Right atrium auricular region (tissue), 2 donors: ENCODE measurements at places on chromosomes 13 and 19.
A peak's percentile ranks its signal among the peaks of the same experiment; 100 is the strongest.

DNA sequence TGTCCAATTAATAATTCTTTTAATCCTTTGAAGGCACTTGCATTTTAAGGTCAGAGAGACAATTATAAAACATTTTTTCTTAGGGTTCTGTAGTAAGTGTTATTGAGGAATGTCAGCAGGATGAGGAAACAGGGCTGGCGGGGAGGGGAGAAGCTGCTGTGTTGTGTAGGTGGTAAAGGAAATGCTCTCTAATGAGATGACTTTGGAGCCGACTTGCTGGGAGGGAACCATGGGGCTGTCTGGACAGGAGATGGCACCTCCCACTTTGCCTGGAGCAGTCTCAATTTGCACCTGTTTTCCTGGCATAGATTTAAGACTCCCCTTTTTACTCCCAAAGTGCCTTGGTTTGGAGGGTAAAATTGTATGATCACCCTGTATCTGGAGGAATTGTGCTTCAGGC, 230.4 kb downstream of the ATP8A2 start:
- no peak overlapping the region for H3K27ac ChIP-seq
- no peaks in the 10 kb centered on the region for H3K4me1 ChIP-seq
- H3K4me3 ChIP-seq = no peak overlapping the region

DNA sequence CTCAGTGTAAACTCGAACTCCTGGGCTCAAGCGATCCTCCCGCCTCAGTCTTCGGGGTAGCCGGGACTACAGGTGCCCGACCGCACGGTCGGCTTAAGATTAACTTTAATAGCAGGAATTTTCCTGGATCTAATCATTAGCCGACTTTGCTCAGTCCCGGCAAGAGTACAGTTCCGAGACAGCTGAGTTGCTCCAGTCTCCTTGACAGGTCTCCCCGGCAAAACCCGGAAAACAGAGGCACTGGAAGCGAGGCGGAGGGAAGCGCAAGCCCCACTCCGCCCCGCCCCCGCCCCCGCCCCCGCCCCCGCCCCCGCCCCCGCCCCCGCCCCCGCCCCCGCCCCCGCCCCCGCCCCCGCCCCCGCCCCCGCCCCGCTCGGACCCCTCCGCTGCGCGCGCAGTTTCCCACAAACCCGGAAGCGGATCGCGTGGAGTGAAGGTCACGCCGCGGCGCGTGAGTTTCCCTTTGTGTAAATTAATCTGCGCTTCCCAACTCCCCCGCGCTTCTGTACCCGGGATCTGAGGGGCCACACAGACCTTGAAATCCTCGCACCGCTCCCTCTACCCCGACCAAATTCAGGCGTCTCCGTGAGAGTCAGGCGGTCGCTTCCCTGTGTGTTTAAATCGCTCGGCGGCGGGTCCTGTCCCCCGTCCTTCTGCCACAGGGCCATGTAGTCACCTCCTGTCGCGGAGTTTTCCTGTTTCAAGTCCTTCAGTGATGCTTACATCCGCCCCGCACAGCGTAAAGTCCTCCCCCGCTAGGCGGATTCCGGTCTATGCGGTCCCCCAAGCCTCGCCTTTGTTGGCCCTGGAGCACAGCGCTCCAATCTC, at the start of gene ZNF480:
Gene ZNF480, plus strand, starts transcription at position 397 of the 828 bp plus-strand sequence. CDS start 3,244 bp downstream, outside the sequence.
- peak within 1 kb of the TSS; percentile 88 for H3K27ac ChIP-seq
- peaks cover 20% of the 10 kb centered on the region for H3K36me3 ChIP-seq
- H3K4me1 ChIP-seq = no peaks in the 10 kb centered on the region
- peak; percentile 84 for DNase-seq

- H3K36me3 ChIP-seq = no peaks in the 10 kb centered on the region
- peak overlapping the region; percentile 80 for H3K27ac ChIP-seq
- no peak for DNase-seq
- H3K27me3 ChIP-seq = no peaks in the 10 kb centered on the region
- peak overlapping the region; percentile 56 for H3K4me3 ChIP-seq
These were observed 535 bp downstream of the CDKN2D start for GRCh38 chr19:10568062-10568825.

DNA sequence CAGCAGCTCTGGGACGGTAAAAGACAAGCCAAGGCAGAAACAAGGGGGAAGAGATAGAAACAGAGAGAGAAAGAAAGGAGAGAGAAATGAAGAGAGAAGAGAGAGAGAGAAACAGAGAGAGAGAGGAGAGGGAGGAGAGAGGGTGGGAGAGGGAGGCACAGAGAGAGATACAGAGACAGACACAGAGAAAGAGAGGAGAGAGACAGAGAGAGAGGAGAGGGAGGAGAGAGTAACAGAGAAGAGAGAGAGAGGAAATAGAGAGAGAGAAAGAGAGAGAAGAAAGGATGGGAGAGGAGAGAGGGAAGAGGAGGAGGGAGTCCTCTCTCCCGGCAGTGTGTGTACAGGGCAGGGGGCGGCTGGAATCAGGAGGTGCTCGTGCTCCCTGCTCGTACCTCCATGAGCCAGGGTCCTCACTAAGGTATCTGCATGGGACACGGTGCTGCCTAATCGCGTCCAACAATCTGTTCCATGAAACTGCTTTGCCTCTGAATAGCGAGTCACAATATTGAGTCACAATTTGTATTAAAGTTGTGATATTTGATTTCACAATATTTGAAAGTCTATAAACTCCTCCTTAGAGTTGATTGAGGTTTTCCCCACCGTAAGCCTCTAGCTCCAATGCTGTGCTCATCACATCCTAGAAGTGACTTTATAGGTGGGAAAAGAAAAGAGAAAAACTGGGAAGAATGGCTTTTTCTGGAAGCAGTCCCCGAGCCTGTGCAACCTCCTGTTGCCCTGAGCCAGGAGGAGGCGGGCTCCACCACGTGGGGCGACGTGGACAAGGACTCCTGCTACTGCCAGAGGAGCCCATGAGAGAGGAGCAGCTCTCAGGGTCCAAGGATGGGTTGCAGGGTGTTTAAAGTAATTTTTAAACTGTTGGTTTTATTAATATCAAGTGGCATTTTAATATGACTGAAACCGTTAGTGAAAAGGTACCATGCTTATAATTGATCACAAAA, 81.7 kb upstream of the ARHGEF7 start:
- H3K4me3 ChIP-seq = no peak overlapping the region
- H3K4me1 ChIP-seq = no peaks in the 10 kb centered on the region
- H3K27me3 ChIP-seq = no peaks in the 10 kb centered on the region
- DNase-seq = no peak
- no peak overlapping the region for H3K27ac ChIP-seq

DNA sequence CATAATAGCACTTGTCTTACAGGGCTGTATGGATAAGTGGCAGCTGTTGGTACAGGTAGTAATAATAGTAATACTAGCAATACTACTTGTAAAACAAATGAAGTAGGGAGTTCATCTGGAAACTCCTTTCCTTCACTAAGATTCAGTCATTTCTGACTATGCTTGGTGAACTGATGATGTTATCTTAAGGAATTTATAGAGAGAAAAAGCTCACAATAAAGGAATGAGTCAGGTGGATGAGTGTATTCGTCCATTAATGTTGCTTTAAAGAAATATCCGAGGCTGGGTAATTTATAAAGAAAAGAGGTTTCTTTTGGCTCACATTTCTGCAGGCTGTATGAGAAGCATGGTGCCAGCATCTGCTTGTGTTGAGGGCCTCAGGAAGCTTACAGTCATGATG, 477.3 kb downstream of the KLF12 start:
- H3K4me3 ChIP-seq = no peak overlapping the region
- H3K4me1 ChIP-seq = no peaks in the 10 kb centered on the region
- DNase-seq = no peak
- no peaks in the 10 kb centered on the region for H3K36me3 ChIP-seq
- no peaks in the 10 kb centered on the region for H3K27me3 ChIP-seq

- no peaks in the 10 kb centered on the region for H3K27me3 ChIP-seq
- H3K36me3 ChIP-seq = peaks cover 39% of the 10 kb centered on the region
- no peak for DNase-seq
- H3K4me3 ChIP-seq = no peak overlapping the region
These were observed 17.7 kb upstream of the CSNK1G2 start for GRCh38 chr19:1923319-1923718.

- H3K27me3 ChIP-seq = no peaks in the 10 kb centered on the region
- DNase-seq = no peak
- H3K36me3 ChIP-seq = no peaks in the 10 kb centered on the region
- H3K27ac ChIP-seq = no peak overlapping the region
- H3K4me1 ChIP-seq = no peaks in the 10 kb centered on the region
These were observed 524.9 kb downstream of the SLITRK5 start for GRCh38 chr13:88196106-88196505.

- H3K27ac ChIP-seq = no peak overlapping the region
- H3K36me3 ChIP-seq = no peaks in the 10 kb centered on the region
- peak overlapping the region; percentile 52 for H3K4me3 ChIP-seq
These were observed 41.4 kb downstream of the DEDD2 start for GRCh38 chr19:42175952-42176648.

- no peak overlapping the region for H3K4me3 ChIP-seq
- no peaks in the 10 kb centered on the region for H3K36me3 ChIP-seq
- DNase-seq = no peak
- H3K4me1 ChIP-seq = no peaks in the 10 kb centered on the region
- H3K27me3 ChIP-seq = no peaks in the 10 kb centered on the region
- H3K27ac ChIP-seq = no peak overlapping the region
These were observed 1769.0 kb upstream of the PCDH20 start for GRCh38 chr13:63184693-63185092.

- no peaks in the 10 kb centered on the region for H3K4me1 ChIP-seq
- H3K27me3 ChIP-seq = no peaks in the 10 kb centered on the region
- H3K4me3 ChIP-seq = no peak overlapping the region
- no peak for DNase-seq
- no peak overlapping the region for H3K27ac ChIP-seq
- H3K36me3 ChIP-seq = no peaks in the 10 kb centered on the region
These were observed 224.2 kb upstream of the IRS2 start for GRCh38 chr13:110010404-110011138.

GRCh38 chr13:90238413-90238812, 1109.1 kb upstream of the MIR17HG start:
- no peaks in the 10 kb centered on the region for H3K4me1 ChIP-seq
- H3K4me3 ChIP-seq = no peak overlapping the region
- H3K36me3 ChIP-seq = no peaks in the 10 kb centered on the region
- H3K27me3 ChIP-seq = no peaks in the 10 kb centered on the region
- no peak overlapping the region for H3K27ac ChIP-seq
- DNase-seq = no peak

DNA sequence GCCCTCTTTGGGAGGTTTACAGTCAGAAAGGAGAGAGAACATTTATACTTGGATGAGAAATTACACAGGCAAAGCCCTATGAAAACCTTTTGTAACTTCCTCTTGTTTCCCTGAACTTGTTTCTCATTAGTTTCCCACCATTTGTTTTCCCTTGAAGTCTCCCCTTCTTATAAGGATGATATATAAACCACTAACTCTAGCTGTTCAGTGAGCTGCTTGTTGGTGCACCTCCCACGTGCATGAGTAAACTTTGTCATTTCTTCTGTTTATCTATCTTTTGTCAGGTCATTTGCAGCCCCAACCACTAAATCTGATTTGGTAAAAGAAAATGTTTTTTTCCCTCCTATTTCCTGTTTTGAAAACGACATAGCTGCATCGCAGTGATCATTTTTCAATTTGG, 919.9 kb downstream of the SLITRK1 start:
- no peak overlapping the region for H3K27ac ChIP-seq
- no peak for DNase-seq
- H3K4me1 ChIP-seq = no peaks in the 10 kb centered on the region
- no peaks in the 10 kb centered on the region for H3K36me3 ChIP-seq
- no peaks in the 10 kb centered on the region for H3K27me3 ChIP-seq

DNA sequence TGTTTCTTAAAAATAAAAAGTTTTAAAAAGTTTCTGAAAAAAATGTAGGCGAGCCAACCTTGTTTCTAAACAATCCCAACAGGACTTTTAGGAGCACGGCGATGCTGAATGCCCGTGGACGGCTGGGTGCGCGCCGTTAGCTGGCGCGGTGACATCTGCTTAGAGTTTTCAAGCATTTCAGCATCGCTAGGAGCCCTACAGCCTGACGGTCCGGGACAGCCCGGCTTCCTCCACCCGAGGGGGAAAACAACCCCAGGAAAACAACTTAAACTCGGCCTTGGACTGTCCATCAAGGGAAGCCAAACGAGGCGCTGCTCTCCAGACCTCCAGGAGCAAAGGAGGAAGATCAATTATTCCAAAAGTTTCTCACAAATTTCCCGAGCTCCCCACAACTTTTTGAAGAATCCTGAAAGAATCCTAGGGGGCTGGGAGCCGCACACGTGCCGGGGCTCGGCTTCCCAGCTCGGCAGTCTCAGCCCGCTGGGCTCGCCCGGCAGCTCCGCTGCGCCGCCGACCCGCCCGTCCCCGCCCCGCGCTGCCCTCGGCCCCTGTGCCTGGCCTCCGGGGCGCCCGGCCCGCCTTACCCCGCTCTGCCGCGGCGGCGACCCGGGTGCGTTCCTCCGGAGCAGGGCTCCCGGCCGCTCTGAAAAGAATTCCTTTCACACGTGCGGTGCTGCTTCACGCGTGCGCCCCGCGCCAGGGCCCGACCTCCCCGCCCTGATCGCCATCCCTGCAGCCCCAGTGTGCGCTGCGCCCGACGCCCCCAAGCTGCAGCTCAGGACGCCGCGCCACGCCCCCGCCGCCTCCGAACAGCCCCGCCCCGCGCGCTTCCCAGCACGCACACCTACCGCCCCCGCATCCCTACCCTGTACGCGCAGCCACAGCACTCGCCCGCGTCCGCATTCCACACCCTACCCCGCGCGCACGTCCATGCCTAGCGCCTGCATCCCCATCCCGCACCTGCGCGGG, at the start of gene GJA3:
Gene GJA3, minus strand, starts transcription at position 747 of the 969 bp plus-strand sequence. CDS start 17,764 bp downstream, outside the sequence.
- H3K4me3 ChIP-seq = peak within 1 kb of the TSS; percentile 66
- peaks cover 4% of the 10 kb centered on the region for H3K27me3 ChIP-seq
- peaks cover 27% of the 10 kb centered on the region for H3K4me1 ChIP-seq
- DNase-seq = peak; percentile 57
- no peaks in the 10 kb centered on the region for H3K36me3 ChIP-seq

- peak overlapping the region; percentile 76 for H3K27ac ChIP-seq
- DNase-seq = peak; percentile 84
- peaks cover 26% of the 10 kb centered on the region for H3K4me1 ChIP-seq
- H3K27me3 ChIP-seq = no peaks in the 10 kb centered on the region
- no peaks in the 10 kb centered on the region for H3K36me3 ChIP-seq
These were observed 31.4 kb downstream of the CERS4 start for GRCh38 chr19:8240274-8241229.

DNA sequence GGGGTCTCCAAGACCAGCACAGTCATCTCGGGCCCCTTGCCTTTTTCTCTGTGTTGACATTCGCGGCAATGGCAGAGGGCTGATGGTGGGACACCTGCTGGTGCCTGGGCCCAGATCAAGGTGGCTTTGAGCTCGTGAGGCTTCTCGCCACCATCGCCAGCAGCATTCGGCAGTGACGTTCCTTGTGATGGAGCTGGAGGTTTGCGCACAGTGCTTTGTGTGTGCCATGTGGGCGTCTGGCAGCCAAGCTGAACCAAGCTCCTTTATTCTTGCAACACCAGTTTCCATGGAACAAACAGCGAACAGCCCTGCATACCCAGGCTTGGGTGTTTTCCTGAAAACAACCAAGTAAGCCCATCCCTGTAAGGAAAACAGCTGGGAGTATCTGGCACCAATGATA, 9.1 kb upstream of the TMEM255B start:
- no peak overlapping the region for H3K4me3 ChIP-seq
- no peaks in the 10 kb centered on the region for H3K36me3 ChIP-seq
- peaks cover 11% of the 10 kb centered on the region for H3K4me1 ChIP-seq
- DNase-seq = no peak
- H3K27me3 ChIP-seq = no peaks in the 10 kb centered on the region
